Thymus (tissue), 14 donors: ENCODE measurements at places on chromosomes 2 and 18. TPM values are rescaled to one million over a fixed set of nuclear protein-coding genes. Genes with fewer than 3 reads are reported as not detected.

- no peak for DNase-seq
Observed at GRCh38 chr2:114598329-114598728, 155.9 kb downstream of the DPP10 start.

DNA sequence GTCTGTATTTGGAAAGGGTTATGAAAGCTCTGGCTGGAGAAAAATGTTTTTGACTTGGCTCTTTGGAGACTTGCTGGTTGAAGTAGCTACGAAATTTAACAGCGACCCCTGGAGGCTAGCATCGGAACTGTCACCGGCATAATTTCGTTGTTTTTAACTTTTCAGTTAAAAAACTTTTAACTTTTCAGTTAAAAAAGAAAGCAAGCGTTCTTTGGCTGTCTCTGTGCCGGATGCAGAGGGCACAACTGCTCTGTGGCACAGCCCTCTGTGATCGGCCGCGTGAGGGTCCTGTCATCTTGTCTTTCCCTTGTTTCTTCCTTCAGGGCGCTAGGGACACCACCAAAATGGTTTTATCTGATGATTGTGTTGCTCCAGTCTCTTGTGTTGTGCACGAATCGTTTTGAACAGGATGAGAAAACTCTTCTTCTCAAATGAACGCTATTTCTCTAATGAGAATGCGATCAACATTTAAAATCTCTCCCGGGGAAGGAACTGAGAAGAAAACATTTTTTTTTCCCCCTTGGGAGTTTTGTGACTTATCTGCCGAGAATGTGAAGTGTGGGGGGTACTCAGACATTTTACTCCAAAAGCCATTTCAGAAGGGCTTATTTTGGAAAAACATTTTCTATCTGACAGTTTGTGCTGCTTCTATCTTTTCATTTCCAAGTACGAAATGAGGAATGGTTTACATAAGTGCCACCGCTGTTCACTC is 57.1 kb downstream of the ADCYAP1 start:
- peak; percentile 4 for DNase-seq

- DNase-seq = no peak
Observed at GRCh38 chr18:77635451-77635850, 385.8 kb downstream of the GALR1 start.

DNA sequence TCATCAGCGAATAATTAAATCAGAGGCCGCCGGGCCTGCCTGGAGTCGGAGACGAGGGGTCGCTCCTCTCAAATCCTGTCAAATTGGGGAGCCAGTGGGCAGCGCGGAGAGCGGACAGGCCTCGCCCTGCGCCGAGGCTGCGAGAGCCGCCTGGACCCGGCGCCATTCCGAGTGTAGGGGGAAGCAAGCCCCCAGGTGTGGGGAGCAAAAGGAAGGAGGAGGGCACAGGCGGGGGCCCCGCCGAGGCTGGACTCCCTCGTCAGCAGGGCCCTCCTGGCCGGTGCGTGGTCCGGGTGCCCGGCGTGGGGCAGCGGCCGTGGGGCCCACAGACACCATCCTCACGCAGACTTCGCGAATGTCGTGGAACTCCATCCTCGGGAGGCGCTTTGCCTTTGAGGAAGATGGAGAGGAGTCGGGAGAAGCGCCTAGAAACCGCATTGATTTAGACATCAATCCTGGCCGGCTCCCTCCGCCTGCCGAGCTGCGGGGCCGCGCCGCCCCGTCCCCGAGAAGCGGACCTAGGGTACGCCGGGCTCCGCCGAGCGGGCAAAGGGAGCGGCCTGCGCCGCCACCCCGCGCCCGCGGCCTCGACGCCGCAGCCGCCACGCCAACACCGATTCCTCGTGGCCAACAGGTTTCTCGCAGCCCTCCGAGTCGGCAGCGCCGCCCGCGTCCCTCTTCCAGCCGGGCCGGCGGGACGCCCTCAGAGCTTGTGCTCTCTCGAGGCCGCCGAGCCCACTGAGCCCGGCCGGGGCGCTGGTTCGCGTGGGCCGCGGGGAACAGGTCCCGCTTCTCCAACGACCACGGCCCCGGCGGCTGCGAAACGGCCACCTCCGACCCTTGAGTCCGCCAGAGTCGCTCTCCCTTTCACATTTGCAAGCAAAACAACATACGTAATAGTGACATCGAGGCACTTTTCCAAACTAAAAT is 6.7 kb upstream of the ONECUT2 start:
- DNase-seq = no peak

GRCh38 chr2:10215393-10215935 is 87.2 kb upstream of the HPCAL1 start:
- DNase-seq = no peak

DNA sequence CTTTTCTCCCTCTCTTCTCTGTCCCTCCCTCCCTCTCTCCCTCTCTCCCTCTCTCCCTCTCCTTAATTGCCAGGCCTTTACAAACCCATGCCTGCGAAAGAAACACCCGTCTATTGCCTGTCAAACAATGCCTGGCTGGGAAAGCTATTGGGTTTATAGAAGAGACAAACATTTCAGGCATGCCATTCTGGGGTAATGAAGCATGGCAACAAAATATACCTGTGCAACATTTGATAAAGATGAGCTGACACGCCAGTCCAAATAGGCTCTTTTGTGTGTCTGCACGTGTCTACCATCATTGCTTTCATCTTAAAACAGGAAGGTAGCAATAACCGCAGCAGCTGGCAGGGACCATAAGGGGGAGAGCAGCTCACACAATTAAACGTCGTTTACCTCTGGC is 282.1 kb downstream of the ZNF516 start:
- DNase-seq = peak; percentile 54

Gene BOLL
- polyA plus RNA-seq = not detected

Gene DTNA
- polyA plus RNA-seq = 2.9 TPM

Gene RNF144A
- 4.0 TPM for polyA plus RNA-seq

Gene FBXO15
- 9.5 TPM for polyA plus RNA-seq
